ENCODE measurements at places on chromosomes 5 and 9.

- no peak for DNase-seq
These were observed 7.9 kb upstream of the CNTRL start for GRCh38 chr9:121066850-121067249.

- DNase-seq: peak; percentile 35
These were observed 64.0 kb downstream of the POU5F2 start for GRCh38 chr5:93677359-93677891.

DNA sequence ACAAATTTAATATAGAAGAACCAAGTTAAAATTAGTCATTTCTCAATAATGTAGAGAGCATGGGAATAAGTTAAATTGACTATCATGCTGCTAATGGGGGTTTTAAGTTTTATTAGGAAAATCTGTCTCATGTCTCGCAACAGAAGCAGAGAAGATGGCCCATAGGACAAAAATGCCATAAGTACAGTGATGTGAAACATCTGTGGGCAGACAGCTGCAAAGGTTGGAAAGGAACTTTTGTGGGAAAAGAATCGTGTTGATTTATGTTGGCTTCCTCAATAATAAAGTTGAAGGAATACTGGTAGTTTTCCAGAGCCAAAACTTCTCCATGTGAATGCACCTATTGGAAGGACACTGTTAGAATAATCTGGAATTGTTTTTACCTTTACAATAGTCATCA, 44.8 kb downstream of the VCAN start:
- DNase-seq: no peak

DNA sequence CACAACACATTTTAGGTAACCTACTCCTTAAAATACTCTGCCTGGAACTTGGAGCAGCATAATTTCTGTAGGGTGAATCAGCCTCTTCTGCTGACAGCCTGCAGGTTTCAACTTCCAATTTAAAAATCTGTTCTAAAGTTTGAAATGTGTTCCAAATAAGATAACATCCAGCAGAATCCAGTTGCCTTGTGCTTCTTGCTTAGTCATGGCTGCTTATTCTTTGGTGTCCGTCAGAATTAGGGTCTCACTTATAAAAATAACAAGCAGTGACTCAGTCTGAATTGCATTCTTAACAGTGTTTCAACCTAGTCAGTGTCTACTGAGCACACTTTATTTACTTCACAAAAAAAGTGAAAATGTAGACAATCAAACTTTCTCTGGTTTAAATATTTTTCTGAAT, 3.7 kb downstream of the CDH6 start:
- DNase-seq: no peak

- no peak for DNase-seq
These were observed 396.7 kb downstream of the KCTD16 start for GRCh38 chr5:144567421-144567780.

- no peak for DNase-seq
These were observed 13.3 kb upstream of the RUSC2 start for GRCh38 chr9:35476596-35476995.

- no peak for DNase-seq
These were observed 436.7 kb downstream of the ZSWIM6 start for GRCh38 chr5:61768692-61769281.

DNA sequence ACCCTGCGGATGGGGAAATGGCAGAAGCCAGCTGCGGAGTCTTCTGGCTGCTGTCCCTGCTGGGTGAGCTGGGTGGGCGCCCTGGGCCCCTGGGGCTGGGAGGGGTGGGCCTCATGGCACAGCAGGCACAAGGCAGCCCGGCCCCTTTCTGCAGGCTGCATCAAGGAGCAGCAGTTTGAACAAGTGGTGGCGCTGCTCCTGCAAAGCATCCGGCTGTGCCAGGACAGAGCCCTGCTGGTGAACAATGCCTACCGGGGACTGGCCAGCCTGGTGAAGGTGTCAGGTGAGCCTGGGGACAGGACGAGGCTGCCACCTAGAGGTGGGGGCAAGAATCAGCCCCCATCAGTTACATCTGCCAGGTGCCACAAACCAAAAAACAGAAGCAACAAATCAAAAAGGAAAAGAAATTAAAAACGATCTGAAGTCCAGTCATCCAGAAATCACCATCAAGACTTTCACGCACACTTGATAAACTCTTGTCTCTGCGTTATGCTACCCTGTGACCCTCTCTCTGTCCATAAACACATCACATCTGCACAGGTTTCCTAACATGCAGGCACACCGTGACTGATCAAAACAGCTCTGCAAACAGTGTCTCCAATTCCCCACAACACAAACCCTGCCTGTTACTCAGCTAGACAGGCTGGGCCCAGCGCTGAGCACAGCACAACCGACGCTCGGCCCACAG, 13.9 kb downstream of the REXO4 start:
- peak; percentile 56 for DNase-seq

DNA sequence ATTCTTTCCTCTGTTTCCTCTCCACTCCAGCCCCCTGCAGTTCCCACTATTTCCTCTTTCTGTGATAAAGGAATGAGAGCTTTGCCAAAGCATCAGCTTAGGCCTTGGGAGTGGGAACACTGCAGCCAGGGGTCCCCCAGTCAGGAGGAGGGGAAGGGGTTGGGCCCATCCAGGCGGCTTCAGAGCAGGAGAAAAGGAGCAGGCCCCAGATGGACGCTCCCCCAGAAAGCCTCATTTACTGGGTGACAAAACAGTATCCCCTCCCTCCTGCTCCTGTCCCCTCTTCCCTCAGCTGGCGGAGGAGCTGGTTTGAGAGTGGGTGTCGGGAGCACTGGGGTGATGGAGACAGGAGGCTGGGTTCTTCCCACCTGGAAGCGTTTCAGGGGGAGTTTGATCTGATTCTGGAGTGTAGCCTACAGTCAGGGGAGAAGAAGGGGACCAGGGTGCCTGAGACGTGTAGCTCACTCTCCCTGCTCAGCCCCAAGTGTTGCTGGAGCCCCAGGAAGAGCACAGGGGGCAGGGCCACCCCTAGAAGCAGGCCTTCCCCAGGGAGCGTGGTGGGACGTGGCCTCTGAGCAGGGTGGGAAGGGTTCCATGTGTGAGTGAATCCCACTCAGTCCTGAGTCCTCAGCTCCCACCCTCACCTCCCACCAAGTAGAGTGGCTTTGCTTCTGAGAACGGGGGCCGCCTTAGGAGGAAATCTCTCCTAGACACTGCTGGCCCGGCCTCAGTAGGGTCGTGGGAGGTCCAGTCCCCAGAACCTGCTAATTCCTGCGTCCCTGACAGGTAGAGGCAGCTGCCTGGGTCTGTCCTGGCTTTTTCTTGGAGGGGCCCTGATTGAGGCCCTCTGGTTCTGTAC, 173.1 kb downstream of the CACNA1B start:
- DNase-seq: peak; percentile 21

GRCh38 chr5:168114444-168115017, 176.9 kb upstream of the WWC1 start:
- peak; percentile 37 for DNase-seq

- no peak for DNase-seq
These were observed 57.9 kb upstream of the MIER3 start for GRCh38 chr5:57009811-57010210.

DNA sequence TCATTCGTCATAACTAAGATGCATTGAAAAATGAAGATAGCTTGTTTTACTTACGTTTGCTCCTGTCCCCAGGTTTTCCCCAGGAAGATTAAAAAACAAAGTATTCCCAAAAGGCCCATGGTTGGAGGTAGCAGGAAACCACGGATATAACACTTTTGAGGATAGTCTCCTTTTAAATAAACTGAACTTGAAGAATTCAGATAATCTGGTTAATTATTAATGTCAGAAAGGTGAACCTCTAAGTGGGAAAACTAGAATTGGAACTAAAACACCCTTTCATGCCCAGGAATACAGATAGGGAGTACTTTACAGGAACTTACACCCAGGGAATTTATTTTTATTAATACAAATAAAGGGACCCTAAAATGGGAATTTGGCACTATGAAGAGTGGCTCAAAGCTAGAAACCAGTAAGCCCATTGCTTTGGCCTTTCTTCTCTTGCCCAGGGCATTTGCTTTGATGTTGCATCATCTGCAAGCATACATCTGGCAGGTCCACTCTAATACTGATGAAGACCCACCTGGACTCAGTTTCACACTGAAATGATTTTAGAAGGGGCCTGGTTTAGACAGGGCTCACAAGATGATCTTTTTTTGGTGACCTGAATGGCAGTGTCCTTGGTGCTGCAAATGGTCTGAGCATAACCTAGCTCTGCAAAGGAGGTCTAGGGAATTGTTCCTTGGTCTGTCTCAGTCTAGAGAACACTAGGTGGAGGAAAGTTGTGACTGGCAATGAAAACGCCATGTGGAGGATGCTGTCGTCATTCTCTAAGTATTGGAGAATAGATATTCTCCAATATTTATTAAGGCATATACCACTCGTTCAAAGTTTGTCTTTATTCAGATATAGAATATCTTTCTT, at the start of gene C5:
TSS of gene C5 (minus strand) at position 148 of the 861 bp plus-strand sequence. CDS start at position 119, 29 bp downstream.
- DNase-seq: no peak

DNA sequence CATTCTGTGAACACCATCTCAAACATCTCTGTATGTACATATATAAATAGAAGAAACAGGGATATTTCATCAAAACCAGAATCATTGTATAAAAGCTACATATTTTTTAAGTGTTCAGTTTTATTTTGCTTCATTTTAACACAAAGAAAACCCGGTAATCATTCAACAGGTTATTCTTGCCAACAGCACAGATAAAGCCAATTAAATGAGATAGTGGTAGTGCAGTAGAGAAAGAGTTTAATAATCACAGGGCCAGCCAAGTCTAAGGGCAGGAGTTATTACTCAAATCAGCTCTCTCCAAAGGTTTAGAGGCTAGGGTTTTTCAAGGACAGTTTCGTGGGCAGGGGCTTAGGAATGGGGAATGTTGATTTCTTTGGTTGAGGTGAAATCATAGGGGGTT, 261.0 kb upstream of the KIF2A start:
- no peak for DNase-seq

- DNase-seq: no peak
These were observed 1171.5 kb upstream of the NUDT12 start for GRCh38 chr5:104734046-104734445.

DNA sequence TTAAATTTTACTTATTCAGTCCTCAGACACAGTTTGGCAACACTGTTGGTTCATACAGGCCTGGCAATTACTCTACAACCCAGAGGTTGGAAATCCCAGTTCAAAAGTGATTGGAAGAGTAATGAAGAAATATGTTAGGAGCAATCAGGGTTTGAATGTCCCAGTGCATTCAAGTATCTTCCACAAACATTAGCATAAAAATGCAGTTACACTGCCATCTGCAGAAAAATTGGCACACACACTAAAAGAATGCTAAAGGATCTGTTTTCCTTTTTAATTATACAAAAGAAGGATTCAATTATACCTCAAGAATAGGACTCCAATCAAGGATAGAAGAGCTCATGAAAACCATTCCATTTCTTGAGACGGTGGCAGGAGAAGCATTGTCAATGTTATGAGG, 130.2 kb downstream of the DNAH5 start:
- no peak for DNase-seq

DNA sequence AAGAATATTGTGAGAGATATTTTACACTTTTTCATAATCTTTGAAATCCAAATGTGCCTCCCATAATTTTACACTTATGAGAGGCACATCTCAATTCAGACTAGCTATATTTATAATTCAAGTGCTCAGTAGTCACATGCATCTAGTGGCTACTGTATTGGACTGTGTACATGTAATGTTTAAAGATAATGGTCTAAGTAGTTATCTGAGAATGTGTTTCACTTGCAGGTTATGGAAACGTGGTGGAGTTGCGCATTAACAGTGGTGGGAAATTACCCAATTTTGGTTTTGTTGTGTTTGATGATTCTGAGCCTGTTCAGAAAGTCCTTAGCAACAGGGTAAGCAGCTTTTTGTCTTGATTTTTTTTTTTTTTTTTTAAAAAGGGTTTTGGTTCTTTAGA, 28.8 kb downstream of the G3BP1 start:
- DNase-seq: no peak

DNA sequence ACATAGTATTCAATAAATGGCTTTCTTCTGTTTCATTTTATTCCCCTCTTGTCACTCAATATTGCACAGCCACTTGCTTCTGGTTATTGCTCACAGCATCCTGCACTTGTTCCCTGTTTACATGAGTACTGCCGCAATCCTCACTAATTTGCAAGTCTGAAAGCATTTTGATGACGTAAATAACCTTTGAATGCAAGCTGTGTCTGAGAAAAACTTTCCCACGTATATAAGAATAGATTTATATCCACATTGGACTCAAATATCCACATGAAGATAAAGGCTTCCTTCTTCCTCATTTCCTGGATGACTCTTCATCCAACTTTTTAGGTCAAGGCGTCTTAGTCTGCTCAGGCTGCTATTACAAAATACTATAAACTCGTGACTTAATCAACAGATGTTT, 88.2 kb upstream of the DAP start:
- no peak for DNase-seq

- no peak for DNase-seq
These were observed 188.7 kb downstream of the ROR2 start for GRCh38 chr9:91761362-91761761.

DNA sequence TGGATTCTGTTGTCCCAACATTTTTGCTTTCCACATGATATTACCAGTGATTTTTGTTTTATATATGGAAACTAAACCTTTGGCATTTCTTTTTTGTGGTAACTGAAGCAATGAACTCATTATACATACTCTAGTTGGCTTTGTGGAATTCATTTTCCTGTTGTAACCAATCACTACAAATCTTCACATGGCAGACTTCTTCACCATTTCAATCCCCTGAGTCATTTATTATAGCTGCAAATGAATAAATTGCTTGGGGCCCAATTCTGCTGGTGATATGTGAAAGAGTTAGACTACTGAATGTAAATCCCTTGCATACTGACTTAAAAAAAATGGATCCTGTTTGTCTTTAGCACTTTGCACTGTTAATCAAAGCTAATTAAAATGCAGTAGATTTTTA, 1709.6 kb upstream of the WWC1 start:
- DNase-seq: no peak

DNA sequence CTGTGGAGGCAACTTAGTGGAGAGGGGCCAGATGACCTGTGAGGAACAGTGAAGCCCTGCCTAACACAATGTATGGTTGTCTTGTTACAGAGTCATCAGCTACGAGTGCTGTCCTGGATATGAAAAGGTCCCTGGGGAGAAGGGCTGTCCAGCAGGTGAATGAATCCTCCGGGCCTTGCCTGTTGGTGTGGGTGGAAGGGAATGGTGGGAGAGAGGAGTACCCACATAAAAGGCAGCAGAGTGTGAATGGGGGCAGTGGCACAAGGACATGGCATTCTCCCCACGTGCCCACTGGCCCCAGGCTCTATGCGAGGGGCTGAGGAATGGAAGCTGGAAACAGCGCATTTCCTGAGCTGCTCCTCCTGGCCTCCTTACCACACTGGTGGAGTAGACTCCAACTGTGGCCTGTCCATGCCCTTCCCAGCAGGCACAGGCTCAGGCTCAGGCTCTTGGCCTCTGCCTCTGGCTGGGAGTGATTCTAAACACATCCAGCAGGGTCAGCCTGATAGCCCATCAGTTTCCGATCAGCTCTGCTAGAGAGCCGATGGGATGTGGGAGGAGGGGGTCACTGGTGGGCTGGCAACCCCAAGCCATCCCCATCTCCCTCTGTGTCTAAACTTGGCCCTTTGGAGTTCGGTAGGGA, 15.3 kb downstream of the TGFBI start:
- no peak for DNase-seq

GRCh38 chr5:113263545-113263944, 171.2 kb downstream of the TSSK1B start:
- no peak for DNase-seq

All from liver (tissue), 10 donors.